ENCODE measurements at places on chromosomes 1 and 21.

DNA sequence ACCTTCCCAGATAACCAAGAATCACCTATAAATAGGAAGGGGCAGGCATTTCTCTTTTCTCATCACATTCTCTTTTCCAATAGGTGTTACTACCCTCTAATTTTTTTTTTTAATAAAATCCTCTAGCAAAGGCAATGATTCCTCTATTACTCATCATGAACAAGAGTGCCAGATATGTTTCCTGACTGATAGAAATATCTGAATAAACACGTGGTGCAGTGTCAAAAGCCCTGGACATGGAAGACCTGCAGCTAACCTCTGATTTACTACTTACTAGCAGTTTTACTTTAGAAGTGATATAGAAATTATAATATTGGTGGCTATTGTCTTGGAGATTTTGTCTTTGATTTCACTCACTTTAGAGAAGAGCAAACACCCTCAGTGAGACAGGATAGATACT lies 194.6 kb upstream of the SAMSN1 start:
- no peak for DNase-seq

GRCh38 chr1:91596474-91596873 lies 95.8 kb downstream of the CDC7 start:
- DNase-seq, result no peak

GRCh38 chr1:194809665-194810064 lies 1623.3 kb upstream of the B3GALT2 start:
- no peak for DNase-seq

DNA sequence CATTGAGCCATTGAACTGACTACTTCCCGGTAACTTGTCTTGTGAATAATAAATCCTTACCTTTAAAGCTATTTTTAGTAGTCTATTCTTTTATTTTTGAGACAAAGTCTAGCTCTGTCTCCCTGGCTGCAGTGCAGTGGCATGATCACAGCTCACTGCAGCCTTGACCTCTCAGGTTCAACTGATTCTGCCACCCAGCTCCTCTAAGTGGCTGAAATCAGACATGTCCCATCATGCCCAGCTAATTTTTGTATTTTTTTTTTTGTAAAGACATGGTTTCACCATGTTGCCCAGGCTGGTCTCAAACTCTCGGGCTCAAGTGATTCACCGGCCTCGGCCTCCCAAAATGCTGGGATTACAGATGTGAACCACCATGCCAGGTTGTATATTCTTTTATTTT lies 59.3 kb upstream of the PTGS2 start:
- DNase-seq, result no peak

DNA sequence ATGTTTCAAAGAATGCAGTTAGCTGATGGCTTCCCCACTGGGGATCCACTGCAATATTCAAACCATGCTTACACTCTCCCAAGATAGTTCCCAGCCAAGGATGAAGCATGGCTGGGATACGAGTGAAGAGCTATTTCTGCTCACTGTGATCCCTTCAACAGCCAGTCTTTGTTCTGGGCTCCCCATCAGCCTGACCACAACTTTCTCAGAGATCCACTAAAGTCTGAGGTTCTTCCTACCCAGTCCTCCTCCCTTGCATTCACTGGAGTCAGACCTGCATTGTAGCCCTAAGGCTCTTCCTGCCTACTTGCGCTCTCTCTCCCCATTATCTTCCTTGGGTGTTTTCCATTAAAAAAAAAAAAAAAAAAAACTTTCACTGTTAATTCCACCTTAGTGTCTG lies 101.4 kb downstream of the TTLL7 start:
- no peak for DNase-seq

DNA sequence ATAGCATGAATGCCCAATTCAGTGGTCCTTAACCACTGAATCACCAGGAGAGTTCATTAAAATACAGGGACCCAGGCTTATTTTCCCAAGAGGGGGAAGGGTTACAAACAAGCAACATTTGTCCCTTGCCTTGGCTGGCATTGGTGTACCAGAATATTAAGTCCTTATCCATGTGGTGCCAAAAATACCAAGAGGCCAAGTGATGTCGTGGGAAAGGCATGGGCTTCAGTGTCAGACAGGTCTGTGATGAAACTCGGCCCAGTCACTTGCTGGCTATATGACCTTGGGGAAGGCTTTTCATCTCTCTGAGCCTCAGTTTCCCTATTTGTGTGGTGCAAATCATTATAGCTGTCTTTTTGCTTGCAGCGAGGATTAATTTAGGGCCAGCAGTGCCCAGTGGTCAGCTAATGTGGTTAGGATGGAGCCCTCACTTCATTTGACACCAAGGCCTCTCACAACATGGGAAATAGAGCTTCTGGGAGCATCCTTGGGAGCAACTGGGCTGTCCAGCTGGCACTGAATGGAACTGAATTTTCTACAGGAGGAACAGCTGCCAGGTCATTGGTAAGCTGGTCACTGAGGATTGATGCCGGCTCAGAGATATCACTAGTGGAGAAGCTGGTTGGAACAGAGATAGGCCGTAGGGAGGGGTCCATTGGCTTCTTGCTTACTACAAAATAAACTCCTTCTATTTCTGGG lies 77.2 kb upstream of the PPP2R5A start:
- DNase-seq, result no peak

All from activated CD8-positive, alpha-beta memory T cell treated with anti-CD3 and anti-CD28 coated beads, Interleukin-2, amount 50 U/mL, for 4 hours (primary cell).